ENCODE measurements at places on chromosomes 1 and 21.

- DNase-seq: no peak
Observed at GRCh38 chr21:40719615-40720014, 127.3 kb downstream of the DSCAM start.

DNA sequence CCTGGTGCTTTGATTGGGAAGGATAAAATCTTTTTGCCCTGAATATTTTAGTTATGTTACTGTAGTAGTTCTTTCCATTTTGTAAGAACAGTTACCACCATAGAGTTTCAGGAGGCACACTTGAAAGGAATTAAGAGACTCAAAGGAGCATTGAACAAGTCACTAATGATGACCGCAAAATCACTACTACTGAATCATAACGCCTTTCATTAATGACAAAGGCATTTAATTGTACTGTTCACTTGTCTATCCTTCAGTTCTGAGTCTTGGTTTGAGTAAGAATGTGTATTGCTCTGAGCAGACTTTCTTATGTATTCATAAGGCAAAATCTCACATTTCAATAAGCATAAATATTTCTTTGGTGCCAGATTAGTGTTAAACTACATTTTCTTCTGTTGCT, 24.9 kb downstream of the LHX9 start:
- no peak for DNase-seq

DNA sequence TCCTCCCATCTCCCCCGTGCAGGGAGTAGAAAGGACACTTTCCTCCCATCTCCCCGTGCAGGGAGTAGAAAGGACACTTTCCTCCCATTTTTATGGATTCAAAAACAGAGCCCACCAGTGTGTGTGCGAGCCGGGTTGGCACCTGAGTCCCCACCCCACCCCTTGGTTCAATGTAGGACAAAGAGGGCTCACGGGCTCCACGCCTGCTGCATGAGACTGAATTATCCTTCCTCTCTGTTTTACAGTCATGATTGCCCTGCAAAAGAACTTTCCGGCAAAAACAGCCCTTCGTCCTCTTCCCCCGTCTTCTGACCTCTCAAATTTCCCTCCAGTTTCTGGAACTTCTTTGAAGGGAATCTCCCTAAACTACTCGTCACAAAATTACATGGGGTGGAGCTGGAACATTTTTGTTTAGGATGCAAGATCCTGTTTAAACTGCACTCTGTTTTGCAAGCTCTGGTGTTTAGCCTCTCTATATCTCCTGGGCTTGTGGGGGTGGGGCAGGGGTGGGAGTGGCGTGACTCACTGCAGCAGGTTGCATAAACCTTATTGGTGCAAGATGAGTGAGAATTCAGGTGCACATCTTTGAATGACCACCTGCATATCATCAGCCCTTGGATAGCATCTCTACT, 99.8 kb downstream of the PSMG1 start:
- no peak for DNase-seq

GRCh38 chr1:217892750-217893149, 261.6 kb downstream of the SPATA17 start:
- DNase-seq: no peak
